CD4-positive, alpha-beta T cell (primary cell): ENCODE measurements at places on chromosomes 12 and 14.

- no peak for DNase-seq
These were observed 121.1 kb downstream of the TGFB3 start for GRCh38 chr14:75860561-75861160.

DNA sequence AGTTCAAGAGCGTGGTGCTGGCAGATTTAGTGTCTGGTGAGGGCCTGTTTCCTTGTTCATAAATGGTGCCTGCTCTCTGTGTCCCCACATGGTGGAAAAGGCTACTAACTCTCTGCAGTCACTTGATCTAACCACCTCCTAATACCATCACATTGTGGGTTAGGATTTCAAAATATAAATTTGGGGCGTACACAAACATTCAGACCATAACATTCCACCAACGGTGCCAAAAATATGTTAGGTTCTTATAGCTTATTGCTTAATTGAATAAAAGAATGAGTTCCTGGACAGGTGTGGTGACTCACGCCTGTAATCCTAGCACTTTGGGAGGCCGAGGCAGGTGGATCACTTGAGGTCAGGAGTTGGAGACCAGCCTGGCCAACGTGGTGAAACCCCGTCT lies 3.4 kb upstream of the DYRK2 start:
- DNase-seq, result no peak

DNA sequence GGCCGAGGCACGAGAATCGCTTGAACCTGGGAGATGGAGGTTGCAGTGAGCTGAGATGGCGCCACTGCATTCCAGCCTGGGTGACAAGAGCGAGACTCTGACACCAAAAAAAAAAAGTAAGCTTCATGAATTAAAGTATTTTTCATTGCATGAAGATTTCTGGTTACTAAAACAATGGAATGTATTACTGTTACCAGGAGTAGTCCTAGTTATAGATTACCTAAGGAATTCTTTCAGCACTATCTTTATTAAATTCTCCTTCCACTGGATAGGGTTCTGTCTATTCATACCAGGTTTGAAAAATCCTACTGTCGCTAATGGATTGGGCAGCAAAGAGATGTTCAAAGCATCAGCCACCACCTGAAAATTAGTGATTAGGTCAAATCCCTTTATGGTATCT lies 12.4 kb downstream of the ETFRF1 start:
- DNase-seq, result no peak

DNA sequence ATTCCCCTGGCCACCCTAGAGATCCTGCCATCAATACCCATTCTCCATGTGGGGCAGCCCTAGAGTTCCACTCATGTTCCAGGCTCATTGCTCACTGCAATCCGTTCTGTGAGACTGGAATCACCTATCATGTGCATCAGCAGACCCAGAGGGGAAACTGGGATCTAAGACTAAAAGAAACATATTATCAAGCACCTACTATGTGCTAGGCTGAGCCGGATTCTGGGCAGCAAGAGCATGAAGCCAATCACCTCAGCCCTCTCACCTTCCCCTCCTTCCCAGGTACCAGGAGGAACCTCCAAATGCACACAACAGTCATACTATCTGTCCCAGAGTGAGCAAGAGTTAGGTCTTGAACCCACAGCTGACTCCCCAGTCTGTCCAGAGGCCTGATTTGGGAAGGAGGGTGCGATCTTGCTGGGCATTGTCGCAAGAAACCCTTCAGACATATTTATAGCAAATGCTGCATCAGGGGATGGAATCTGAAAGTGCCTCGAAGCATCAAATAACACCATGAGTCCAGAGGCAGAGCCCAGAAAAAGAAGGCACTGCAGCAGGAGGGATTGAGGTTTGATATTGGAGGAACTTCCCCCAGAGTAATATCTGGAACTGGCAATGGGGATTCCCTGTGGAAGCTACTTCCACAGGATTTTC lies 6.7 kb upstream of the CACNB3 start:
- DNase-seq, result no peak

- DNase-seq, result no peak
These were observed 6.3 kb upstream of the NYNRIN start for GRCh38 chr14:24392325-24393091.

DNA sequence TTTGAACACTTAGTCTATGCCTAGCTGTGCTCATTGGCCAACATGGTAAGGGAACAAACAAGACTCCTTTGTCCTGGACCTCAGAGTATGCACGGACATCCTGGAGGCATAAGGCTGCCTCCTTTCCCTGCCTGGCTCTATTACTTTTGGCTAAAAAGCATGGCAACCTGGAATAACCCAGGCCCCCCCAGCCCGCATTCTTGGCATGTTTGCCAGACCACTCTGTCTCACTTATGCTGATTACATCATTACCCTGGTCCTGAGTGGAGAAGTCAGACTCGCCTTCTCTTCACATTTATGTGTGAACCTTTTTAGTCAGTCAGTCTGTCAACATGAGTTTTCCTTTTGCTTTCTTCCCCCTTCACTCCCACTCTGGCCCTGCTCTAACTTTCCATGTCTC lies 58.0 kb upstream of the ELK3 start:
- DNase-seq, result no peak

DNA sequence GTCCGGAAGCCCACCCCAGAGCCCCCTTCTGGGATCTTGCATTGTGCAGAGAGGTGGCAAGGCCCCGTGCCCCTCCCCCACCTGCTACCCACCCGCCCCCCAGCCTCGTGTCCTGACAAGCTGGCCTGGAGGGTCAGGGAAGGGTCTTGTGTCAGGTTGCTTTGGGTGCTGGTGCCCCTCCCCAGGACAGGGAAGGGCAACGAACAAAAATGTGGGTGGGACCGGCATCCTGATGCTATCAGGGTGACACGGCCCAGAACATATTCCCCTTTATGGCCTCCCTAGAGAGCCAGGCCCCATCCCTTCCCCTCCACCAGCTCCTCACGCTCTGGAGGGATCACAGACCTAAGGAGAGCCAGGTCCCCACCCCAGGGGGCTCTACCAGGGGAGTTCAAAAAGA lies 38.7 kb upstream of the TMEM179 start:
- DNase-seq, result no peak

- DNase-seq, result no peak
These were observed 64.0 kb upstream of the PCED1B start for GRCh38 chr12:47015381-47015780.

DNA sequence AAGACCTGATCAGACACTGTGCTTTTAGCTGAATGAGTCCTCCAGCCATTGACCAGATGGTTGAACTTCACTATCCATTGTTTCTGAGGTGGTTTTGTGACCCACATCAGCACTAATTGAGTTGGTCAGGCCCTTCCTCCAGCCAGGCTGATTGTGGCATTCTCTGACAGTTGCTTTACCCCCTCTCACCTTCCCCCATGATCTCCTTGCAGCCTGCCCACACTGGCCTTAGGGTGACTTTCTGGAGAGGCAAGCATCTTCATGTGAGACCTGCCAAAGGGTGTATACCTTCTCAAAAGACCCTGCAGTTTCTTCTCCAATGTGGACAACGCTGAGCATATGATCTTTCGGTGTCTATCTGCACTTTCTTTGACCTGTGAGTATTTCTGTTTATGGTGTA lies 83.9 kb downstream of the GPATCH2L start:
- DNase-seq, result no peak

DNA sequence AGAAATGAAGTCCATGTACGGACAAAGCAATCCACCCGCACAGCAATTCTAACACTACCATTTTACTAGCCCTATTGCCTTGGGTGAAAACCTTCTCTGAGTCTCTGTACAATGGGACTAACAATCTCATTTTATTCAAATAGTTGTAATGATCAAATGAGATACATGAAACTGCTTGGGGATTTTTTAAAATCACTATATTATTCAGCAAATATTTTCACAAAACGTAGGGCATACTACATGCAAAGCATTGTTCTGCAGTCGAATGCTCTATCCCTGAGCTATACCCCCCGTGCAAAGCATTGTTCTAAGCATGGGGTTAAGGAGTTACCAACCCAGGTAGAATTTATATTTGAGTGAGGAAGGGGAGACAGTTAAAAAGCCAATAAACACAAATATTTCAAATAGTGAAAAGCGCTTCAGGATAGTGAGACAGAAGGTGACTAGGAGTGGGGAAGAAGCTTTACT lies 554 bp upstream of the ATF7 start:
- no peak for DNase-seq

DNA sequence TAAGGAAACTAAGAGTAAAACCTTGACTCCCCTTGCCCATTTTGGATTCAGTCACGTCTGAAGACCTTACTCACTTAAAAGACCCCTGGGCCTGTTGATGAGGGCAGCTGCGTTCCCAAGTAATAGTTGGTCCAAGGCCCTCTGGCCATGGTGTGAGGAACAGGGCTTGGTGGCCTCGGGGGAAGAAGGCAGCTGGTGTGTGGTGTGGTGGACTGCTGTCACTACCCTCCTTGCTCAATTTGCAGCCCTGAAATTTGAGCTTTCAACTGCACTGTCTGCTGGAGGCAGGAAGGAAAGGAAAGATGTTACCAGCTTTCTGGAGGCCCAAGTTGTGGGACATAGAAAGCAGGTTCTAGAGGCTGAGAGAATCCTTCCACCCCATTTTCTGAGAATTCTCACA lies 128.2 kb downstream of the SLC38A6 start:
- DNase-seq, result no peak
